ENCODE measurements at places on chromosomes 11 and 22.

DNA sequence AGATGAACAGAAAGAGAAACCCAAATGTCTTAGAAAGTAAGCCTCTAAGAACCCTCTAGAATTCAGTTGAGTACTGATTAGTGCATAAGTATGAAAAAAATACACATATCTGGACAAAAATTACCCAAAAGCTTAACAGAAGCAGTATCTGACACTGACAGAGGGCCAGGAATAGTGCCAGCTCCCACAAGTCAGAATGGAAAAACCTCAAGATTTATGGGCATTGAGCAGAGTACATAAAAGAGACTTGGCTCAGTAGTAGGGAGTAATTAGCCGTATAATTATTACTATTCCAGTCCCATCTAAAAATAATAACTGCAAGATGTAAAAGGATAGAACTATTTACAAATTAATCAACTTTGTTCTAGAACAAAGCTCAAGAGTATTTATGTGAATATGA lies 834.5 kb downstream of the FAM181B start:
- DNase-seq: no peak

DNA sequence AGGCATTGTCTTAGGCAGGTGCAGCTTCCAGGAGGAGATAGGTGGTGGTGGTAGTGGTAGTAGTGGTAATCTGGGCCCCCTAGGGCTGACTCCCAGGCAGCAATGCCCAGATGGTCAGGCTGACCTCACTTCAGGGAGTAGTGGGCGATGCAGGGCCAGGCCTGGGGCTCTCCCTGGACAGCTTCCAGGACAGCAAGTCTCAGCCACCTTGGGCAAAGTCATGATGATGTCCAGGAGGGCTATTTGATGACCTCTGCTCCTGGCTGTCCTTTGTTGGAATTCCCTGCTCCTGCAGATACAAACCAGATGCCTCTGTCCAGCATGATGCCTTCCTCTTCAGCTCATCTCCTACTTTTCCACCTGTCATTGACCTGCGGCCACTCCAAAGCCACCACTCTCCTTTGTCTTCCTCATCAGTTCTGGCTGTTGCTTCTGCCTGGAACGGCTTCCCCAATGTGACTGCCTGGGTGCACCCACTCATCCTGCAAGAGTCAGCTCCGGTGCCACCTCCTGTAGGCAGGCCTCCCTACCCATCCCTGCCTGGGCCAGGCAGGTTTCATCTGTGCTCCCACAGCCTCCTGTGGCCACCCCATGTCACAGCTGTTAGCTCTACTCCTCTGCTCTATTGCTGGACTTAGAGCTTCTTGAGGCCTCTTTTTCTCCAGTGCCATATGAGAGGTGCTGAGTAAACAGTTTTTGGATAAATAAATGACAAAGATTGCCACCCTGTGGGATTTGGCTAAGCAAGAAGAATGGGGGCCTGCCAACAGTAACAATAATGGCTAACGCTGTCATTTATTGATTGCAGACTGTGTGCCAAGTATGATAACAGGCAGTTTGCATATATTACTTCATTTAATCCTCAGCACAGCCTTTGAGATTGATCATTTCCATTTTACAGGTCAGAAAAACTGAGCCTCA lies 172.9 kb upstream of the NECTIN1 start:
- no peak for DNase-seq

GRCh38 chr11:60899977-60900376 lies 6.4 kb downstream of the PRPF19 start:
- no peak for DNase-seq

DNA sequence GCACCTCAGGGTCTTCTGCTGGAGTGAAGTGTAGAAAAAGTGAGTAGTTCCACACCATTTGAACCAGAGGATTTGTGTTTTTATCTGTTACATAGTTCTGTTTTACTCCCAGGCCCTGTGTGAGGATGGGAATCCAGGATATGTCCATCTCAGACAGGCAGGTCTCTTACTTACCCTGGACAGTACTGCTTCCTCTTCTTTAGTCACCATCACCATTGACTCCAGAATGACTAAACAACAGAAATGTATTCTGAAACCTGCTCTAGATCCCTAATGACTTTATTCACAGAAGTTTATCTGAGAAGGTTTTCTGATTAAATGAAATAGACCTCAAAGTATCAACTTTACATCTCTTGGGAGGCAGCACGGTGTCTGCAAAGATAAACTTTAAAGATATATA lies 33.6 kb downstream of the CYP2R1 start:
- no peak for DNase-seq

DNA sequence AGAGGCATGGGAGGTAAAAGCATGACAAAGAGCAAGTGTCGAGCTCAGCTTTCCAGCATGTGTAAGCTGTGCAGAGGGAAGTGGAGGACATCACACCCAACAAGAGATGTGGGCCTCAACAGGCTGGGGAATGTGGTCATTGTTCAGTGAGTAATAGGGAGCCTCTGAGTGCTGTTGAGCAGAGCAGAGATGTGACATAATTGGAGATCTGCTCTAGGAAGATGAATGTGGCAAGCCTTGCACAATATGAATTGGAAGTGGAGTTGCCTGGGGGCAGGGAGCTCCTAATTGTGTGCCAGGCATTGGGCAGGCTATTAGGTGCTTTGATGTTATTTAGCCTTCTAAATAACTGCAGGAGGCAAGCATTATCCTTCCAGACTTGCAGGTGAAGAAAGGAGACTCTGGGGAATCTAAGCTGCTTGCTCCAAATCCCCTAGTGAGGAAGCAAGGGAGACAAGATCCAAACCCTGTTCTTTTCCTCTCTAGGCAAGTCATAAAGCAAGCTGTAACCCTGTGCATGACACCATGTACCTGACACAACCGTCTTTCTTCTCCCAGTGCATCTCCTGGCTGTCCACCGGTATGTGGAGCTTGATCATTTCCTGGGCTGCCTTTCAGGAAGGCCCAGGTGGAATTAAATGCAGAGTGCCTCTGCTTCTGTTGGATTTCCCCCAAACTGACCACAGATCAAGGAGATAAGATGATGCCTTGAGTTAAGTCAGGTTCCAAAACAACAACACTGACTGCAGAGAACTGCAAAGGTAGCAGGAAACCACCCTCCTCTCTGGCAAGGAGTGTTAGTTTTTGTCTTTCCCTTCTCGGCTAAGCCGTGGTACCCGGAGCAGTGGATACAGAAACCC lies 221.4 kb downstream of the TENM4 start:
- no peak for DNase-seq

GRCh38 chr22:30245181-30245984 lies 1.2 kb downstream of the LIF start:
- no peak for DNase-seq

Data from left lobe of liver (tissue), 2 donors.